NCI-H1105 (cell line): ENCODE measurements at places on chromosomes 12 and 14.
A peak's percentile ranks its signal among the peaks of the same experiment; 100 is the strongest.

GRCh38 chr14:34160619-34161018, 209.7 kb upstream of the EGLN3 start:
- no peak for DNase-seq

DNA sequence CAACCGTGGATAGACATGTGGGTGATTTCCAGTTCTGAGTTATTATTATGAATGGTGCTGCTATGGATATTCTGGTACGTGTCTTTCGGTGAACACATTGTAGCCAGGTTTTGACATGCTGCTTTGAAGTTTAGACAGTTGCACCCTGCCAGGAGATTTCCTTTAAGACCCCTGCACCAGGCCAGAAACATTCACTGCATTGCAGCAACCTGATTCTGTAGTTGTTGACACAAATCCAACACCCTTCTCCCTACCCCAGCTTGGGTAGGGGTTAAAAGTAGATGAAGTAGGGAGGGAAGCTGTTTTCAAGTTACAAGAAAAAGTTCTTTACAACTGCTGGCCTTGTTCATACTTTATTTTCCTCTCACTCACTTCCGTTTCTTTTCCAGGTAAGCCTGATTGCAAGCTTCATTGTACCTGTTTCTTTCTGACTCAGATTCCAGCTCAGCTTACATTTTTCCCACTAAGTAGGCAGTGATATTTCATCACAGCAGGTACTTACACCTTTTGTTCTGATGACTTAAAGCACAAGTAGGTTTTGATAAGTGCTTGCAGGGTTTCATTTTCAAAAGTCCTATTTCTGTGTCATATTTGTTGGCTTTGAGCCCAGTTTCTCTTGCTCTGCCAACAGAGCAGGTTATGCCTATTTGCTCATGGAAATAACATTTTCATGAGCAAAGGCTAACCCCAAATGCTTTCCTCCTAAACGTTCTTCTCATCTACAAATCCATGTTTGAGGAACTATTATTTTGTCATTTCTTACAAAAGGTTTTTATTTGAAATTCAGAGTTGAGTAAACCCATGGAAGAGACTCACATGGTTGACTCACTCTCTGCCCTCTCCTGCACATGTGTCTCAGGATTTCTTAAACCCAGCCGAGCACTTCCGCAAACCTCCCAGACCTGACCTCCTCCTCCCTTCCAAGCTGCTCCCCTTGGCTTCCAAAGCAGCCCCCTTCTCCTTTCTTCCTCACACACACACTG, 12.1 kb upstream of the LTA4H start:
- peak; percentile 53 for DNase-seq

DNA sequence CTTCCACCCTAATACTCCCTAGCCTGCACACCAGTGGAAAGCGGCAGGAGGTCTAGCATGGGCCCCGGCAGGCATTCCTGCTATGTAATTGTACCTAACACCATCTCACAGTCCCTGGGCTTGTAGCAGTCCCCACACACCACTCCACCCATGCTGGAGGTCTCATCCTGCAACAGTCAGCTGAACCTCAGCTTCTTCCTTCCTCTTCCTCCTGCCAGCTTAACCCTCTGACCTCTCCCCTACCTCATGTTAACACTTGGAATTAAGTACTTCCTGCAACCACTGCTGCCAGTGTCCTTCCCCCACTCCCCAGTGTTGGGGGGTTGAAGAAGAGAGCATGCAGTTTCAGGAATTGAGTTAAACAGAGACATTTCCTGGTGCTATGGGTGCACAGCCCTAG, 7.6 kb downstream of the ADCY4 start:
- no peak for DNase-seq

DNA sequence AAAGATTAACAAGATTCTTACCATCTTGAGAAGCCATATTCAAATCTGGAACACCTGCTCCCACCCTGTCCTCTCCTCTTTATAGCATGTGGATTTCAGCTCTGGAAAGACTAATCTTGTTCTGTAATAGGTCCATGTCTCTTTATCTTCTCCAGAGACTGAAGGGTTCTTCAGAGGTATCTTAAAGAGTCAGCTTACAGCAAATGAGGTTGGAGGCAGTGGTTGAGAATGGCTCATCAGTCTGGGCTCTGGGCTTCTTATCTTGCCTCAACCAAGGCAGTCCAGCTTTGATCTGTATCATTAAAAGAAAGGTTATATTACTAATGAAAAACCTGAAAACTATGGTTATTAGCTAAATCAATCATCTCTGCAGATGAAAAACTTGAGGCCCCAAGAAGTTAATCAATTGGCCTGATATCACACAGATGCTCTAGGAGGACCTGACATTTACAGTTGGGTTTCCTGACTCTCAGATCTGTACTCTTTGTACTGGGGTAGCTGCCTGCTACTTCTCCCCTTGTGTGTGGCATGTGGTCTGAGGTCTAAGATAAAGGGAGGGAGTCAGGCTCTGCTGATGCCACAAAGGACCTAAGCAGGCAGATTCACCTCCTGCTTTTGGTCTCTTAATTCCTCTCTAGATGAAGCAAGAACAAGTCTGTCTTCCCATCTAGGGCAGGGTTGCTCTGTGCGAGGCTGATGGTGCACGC, 1.7 kb upstream of the AKAP6 start:
- DNase-seq: no peak

- DNase-seq: no peak
Observed at GRCh38 chr14:24274101-24274543, 2.7 kb upstream of the RABGGTA start.
